A549 (cell line): ENCODE measurements at places on chromosomes 6 and 20. TPM values are rescaled to one million over a fixed set of nuclear protein-coding genes. Genes with fewer than 3 reads are reported as not detected.
A peak's percentile ranks its signal among the peaks of the same experiment; 100 is the strongest.

DNA sequence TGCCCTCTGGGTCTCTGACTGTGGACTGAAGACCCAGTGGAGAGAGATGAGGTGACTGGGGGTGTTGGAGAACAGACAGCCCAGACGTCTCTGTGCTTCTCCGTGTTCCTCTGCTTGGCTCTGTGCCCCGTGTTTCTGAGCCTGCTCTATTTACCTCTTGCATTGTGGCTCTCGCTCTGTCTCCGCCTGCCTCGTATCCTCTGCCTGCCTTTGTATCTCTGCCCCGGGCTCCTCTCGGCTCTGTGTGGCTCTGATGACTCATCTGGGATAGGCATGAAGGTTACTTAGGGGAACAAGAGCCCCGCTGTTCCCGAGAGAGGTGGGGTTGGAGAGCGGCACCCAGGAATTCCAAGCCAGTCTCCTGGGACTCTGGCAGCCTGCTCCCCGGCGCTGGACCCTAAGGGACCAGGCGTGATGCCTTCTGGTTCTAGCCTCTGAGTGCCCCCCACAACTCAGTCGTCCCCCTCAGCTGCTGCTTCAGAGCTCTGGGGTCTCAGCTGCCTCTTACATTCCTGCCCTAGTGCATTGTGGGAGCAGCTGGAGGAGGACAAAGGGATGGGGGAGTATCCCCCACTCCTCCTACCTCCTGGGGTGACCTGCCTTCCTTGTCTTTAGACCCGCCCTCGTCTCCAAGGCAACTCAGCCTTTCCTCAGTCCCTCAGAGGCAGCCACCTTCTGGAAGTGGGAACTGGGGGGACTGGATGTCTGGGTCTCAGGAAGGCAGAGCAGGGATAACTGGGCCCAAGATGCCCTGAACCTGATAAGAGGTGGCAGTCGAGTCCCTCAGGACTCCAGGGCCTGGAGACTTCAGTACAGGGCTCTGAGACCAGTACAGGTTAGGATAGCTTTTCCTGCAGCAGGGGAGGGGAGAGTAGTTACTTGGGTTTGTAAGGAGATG, 1.9 kb downstream of the DDR1 start:
- peak; percentile 87 for DNase-seq

GRCh38 chr6:109477725-109478124, 5.3 kb downstream of the ZBTB24 start:
- no peak for DNase-seq

DNA sequence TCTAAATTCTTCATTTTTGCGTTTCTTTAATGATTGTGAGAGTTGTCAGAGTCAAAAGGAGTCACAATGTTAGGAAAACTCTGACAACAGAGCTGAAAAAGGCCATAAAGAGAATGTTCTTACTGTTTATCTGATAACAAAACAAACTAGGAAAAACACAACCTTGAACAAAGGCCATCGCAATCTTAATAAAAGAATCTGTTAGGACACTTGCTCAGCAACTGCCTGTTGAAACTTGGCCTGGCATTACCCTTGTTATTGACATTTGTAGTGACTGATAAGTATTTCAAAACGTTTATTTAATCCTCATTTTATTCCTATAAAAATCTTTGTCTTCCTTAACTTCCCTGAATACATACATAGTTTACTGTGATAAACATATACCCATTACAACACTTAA, 15.7 kb downstream of the GSTA1 start:
- DNase-seq, result no peak

DNA sequence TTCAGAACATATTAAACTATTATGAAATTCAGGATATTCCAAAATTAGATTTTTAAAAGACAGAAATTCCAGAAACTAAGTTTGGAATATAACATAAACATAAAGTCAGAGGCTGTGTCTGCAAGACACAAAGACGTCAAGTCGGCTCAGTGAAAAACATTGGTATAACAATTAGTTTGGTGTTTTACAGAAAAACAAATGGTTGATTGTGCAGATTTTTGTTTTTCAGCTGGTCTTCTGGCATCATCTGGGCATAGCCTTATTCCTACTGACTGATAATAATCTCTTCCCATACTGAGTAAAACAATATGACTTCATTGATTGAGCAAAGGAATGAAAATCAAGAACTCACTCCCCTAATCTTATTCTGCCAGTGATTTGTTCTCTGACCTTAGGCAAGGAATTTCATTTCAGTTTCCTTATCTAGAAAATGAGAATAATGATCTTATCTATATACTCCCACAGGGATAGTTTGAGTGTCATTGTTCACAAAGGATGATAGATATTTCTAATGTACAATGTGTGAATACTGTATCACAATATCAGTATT, 84.3 kb downstream of the FRK start:
- DNase-seq, result no peak

GRCh38 chr6:70072540-70073179, 206.3 kb downstream of the COL19A1 start:
- no peak for DNase-seq

DNA sequence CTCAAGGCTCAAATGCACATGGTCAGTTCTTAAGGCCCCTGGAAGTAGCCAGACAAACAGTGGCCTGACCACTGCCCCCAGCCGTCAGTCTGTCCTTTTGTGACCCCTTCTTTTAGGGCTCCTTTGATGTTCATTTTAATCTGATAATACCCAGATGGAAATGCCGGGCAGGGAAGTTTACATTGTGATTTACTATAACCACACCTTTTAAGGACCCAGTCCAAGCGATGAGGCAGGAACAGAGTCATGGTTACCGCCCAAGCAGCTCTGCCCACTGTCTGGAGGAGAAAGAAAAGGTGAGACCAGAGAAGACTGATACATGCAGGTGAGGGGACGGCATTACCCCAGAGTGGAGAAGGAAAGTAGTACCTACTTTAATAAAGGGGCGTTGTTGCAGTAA, 110.6 kb downstream of the PLEKHG1 start:
- DNase-seq, result no peak

DNA sequence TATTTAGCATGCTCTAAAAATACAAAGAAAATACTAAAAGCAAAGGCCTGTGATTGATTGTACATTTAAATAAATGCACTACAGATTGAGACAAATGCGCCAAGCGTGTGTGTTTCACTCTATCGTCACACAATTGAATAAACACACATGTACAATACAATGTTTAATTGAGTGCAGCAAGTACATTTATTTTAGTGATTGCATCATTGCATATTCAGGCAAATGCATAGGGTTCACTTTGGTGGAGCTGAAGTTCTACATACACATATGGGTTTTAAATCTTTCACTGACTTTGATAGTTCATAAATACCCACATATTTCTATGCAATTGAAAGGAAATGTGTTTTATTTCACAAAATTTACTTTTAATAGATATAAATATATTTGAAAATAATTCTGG, 750.6 kb upstream of the MMS22L start:
- DNase-seq, result no peak

DNA sequence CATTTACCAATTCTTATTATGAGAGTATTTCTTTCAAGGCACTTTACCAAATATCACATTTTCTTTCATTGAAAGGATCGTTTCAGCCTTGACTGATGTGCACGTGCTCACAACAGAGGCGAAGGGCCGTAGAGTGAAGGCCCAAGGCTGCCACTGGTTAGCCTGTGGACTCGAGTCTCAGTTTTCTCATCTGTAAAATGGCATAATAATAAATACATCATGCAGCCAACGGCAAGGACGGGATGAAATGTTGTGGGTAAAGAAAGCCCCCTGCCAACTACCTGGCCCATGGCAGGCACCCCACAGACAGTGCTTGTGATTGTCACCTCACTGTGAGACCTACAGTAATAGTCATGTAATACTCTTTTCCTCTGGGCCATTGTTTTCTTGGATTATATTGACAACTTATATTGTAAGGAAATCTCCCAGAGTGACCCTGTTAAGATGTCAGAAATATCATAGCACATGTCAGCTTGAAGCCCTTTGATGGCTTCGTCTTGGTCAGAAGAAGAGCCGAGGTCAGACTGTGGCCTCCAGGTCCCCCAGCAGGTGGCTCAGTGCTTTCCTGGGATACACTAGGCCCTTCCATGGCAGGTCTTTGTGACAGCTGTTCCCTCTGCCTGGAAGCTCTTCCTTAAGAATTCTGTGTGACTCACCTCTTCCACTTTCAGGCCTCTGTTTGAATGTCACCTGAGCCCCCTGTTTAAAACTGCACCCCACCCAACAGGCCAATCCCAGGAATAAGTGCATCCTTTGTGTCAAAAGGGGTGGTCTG, 36.3 kb downstream of the FAM50B start:
- peak; percentile 23 for DNase-seq

- no peak for DNase-seq
Measured at GRCh38 chr6:37507690-37508421, 8.2 kb upstream of the CCDC167 start.

GRCh38 chr6:74611220-74611619, 594.6 kb downstream of the COL12A1 start:
- no peak for DNase-seq

DNA sequence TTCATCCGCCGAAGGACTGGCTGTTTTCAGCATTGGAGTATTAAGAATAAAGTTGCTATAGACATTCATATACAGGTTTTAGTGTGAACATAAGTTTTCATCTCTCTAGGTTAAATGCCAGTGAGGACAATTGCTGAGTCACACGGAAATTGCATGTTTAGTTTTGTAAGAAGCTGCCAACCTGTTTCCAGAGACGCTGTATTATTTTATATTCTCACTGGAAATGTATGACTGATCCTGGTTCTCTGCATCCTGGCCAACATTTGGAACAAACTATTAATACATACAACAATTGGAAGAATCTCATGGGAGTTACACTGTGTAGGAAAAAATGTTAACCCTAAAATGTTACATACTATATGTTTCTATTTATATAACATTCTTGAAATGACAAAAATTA, 16.7 kb upstream of the TGM6 start:
- no peak for DNase-seq

- DNase-seq, result no peak
Measured at GRCh38 chr20:41631826-41632225, 13.6 kb upstream of the CHD6 start.

DNA sequence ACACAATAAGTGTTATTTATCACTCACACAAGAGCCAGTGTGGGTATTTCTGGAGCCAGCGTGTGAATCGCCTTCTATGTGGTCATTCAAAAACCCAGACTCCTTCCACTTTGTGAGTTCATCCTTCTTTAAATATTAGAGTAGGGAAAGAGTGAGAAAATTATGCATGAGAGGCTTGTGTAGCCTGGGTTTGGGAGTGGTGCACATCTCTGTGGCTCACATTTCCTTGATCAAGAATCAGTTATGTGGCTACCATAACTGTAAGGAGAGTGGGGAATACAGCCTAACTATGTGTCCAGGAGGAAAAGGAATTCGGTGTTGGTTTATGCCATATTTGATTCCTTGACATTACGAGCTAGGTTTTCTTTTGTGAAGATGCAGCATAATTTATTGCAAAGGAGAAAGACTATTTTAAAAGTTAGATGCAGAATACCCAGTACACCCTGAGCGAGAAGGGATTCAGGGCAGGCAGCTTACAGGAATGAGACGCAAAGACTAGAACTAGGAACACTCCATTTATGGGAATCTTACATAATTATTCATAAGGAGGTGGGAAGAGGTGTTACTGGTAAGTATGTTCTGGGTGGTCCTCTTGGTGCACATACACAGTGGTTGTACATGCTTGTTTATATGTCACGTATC, 638.5 kb downstream of the COL12A1 start:
- no peak for DNase-seq

DNA sequence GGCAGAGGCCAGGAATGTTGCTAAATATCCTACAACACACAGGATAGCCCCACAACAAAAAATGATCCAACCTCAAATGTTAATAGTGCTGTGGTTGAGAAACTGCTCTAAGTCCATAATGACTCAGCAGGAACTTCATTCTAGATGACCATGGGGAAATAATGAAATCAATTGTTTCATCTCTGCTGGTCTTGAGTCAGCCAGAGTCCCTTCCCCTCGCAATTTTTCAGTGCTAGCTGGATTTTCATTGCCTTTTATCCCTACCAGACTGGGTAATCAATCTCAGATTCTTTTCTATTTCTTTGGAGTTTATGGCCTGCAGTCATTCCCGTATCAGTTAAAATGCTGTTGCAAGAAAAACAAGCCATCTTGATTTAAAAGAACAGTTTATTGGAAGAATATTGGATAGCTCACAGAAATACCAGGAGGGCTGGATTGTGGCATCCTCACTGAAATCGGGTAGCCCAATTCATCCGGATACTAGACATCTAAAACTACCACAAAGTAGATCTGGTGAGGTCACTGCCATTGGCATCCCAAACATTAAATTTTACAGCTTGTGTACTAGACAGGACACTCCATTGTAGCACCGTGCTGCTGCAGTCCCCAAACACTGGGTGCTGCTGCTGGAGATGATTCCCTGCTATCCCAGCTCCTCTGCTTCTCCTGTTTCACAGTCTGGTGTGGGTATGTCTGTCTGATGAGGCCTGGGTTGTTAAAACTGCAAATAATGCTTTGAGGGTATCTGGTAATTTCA, 30.3 kb upstream of the POPDC3 start:
- peak; percentile 32 for DNase-seq

DNA sequence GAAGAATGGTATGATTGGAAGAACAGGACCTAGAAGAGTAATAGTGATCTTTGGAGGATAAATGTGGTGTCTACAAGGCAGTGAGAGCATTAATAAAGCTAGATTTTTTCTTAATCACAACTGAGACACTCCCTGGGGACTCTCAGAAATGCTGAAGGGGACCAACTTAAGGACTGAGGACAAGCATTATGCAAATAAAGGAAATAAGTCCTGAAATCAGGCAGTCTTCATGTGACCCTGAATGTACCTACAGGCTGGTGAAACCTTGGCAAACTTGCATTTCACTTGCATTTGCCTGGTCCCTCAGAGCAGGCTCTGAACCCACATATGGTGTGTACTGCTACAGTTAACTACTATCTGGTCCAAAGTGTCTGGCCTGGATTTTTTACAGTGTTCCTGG, 19.3 kb upstream of the TTK start:
- DNase-seq, result no peak

DNA sequence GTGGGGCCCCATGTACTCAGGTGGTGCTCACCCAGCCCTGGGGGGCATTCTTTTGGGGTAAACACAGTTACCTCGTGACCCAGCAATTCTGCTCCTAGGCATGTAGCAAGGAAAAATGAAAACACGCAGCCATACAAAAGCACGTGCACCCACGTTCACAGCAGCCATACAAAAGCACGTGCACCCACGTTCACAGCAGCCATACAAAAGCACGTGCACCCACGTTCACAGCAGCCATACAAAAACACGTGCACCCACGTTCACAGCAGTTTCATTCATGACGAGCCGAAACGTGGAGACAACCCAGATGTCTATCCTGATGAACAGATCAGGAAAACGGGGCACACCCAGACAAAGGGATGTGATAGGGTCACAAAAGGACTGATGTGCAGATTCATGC, 57.1 kb downstream of the YTHDF1 start:
- no peak for DNase-seq

DNA sequence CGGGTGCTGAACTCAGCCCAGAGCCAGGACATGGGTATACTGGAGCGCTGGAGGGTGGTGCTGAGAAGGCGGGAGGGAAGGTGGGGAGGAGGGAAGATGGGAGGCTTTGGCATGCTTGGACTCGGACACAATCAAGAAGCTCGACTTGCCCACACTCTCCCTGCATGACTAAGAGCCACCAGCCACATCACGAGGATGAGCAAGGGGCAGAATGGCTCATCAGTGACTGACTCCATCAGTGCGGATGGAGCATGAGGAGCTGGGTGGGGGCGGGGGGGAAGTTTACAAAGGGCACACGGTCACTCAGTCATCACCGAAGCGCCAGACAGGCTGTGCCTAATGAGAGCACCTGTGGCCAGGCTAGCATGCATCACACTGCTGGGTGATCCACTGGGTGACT, 222.8 kb downstream of the KIF16B start:
- peak; percentile 31 for DNase-seq

FABP7 gene
- polyA plus RNA-seq, result not detected in 3 replicates

TNFAIP3 gene
- 2.7 to 4.7 TPM (median 3.9 TPM) in 3 replicates for polyA plus RNA-seq

RGS19 gene
- polyA plus RNA-seq, result 16.1 to 18.8 TPM (median 16.5 TPM) in 3 replicates

FAM83B gene
- 0.05 to 0.09 TPM in 2 of 3 replicates, not detected in the other for polyA plus RNA-seq
